ENCODE measurements at places on chromosomes 11 and 22.

DNA sequence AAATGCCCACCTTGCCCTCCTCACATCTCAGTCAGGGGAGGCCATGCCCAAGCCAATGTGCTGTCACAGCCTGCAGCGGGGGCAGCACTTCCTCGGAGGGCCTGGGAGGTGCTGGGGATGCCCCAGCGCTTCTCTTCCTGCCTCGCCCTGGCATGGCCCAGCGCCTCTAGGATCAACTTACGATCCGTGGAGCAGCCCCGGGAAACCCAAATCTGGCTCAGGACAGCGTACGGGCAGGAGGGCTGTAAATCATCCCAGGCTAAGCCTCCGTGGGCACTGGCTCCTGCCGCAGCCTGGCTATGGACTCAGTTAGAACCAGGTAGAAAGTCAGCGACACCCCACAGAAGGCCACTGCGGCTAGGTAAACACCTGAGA, 60.9 kb upstream of the EMID1 start:
- DNase-seq, result no peak

- DNase-seq, result no peak
These were observed 38.1 kb upstream of the PRDM11 start for GRCh38 chr11:45108070-45109064.

- no peak for DNase-seq
These were observed 13.2 kb downstream of the ASPHD2 start for GRCh38 chr22:26442086-26442756.

DNA sequence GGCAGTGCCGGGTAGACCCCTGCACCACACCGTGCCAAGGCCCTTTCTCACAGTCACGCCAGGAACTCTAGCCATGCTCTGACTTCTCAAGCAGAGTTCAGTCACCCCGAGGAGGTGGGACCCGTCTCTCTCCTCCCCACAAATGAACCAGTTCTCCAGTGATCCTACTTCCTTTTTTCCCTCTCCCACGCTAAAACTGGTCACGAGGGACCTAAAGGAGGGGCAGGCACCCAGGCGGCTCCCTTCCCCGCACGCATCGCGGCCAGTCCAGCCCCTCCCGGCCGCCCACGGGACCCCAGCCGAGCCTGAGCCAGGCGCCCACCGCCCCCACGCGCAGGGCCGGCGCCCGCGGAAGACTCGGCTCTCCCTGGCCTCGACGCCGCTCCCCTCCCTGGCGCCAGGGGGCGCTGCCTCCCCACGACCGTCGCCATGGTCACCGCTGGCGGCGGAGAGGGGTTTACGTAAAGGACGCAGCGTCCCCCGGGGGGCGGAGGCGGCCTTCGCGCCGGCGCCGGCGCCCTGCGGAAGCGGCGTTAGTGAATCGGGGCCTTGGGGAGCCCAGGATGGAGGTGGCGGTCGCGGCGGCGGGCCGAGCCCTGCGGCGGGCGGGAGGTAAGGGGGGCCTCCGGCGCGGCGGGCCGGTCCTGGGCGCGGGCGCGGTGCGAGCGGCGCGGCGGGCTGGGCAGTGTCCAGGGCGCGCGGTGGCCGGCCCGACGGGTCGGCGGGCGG, at the start of gene DAGLA:
DAGLA (plus strand) TSS at position 499 of the 729 bp plus-strand sequence. CDS start 39,765 bp downstream, outside the sequence.
- peak; percentile 42 for DNase-seq

DNA sequence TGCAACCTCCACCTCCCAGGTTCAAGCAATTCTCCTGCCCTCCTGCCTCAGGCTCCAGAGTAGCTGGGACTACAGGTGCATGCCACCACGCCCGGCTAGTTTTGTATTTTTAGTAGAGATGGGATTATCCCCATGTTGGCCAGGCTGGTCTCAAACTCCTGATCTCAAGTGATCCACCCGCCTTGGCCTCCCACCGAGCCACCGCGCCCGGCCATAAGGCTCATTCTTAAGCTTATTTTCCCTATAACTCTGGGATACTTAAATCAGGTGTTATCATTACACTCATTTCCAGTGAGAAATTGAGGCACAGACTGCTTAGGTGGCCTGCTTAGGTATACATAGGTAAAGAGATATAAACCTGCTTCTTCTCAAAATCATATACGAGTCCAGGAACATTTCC, 188.3 kb upstream of the MTNR1B start:
- no peak for DNase-seq

GRCh38 chr22:36135306-36135980, 25.1 kb downstream of the APOL3 start:
- no peak for DNase-seq

DNA sequence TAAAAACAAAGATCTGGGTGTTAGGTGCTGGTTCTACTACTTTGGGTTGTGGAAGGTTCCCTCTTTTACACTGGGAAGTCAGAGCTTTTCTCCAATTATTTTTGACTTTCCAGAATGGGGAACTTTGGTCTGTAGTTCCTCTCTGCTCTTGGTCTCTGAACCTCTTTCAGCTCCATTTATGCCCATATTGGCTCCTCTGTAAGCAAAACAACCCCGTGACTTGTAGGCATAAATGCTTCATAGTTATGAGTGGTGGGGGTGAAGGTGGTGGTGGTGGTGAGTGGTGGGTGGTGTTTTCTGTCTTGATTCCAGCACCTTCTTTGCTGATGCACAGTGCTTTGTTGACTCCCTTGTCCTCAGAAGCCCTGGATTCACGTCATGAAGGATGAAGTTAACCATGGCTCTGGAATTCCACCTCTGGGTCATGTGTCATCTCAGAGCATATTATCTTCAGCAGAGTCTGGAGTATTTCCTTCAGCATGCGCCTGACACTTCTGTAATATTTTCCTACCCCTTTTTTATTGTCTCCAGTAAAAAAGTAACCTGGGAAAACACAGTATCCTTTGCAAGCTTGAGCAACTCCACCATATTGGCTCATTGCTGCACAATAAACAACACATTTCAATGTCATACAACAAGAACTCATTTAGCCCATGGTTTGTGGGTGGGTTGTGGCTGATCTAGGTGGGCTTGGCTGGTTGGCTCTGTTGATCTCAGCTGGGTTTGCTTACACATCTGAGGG, 24.1 kb upstream of the GRK3 start:
- DNase-seq, result no peak

DNA sequence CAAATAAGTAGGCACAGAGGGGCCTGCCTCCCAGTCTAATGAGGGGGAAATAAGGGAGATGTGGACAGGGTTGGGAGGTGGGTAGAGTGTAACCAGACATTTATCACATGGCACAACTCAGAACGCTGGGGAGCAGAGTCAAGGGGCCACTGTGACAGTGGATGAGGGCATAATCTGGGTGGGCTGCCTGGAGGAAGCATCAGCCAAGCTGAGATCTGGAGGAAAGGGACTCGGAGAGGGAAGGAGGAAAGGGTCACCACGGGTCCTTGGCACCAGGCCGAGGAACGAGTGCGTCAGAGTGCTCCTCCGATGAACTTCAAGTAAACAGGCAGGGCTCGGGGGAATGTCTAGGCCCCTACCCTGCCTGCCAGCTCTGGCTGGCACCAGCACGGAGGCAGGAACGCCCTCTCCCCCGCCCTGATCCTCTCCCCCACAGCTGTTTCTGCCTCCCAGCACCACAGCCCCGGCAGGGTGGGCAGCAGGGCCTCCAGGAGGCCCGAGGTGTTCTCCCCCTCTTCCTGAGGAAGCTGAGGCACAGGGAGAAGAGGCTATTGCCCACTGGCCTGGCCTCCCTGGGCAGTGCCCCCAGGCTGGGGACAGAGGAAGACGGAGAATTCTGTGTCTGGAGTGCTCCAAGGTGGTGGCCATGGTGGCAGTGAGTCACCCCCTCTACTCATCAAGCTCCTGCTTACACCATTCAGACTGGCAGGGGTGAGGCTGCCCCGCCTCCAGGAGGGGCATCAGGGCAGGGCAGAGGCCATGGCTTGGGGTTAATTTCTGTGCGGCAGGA, 4.2 kb downstream of the ALDH3B1 start:
- no peak for DNase-seq

GRCh38 chr11:115075356-115075755, 397.0 kb downstream of the NXPE2 start:
- DNase-seq, result no peak

DNA sequence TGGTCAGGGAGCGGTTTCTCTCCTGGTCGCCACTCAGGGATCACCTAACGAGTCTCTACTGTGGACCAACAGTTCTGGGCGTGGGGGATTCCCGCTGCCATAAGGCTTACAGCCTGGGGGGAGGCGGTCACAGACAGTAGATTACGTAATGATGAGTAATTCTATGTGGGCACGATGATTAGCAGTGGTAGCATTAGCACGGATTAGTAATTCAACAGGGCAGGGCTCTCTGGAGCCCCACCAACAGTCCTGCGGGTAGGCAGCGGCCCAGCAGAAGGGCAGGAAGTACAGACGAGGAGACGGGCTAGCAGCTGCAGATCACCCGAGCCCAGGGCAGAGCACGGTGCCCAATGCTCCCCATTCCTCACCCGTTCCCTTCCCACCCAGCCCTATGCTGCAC, 3.6 kb downstream of the SHISAL1 start:
- DNase-seq, result no peak

GRCh38 chr11:69277074-69277809, 16.7 kb upstream of the MYEOV start:
- no peak for DNase-seq

- DNase-seq, result no peak
These were observed 349 bp downstream of the TSSC4 start for GRCh38 chr11:2400762-2401435.

GRCh38 chr11:65944767-65945166, 513 bp upstream of the TSGA10IP start:
- no peak for DNase-seq

DNA sequence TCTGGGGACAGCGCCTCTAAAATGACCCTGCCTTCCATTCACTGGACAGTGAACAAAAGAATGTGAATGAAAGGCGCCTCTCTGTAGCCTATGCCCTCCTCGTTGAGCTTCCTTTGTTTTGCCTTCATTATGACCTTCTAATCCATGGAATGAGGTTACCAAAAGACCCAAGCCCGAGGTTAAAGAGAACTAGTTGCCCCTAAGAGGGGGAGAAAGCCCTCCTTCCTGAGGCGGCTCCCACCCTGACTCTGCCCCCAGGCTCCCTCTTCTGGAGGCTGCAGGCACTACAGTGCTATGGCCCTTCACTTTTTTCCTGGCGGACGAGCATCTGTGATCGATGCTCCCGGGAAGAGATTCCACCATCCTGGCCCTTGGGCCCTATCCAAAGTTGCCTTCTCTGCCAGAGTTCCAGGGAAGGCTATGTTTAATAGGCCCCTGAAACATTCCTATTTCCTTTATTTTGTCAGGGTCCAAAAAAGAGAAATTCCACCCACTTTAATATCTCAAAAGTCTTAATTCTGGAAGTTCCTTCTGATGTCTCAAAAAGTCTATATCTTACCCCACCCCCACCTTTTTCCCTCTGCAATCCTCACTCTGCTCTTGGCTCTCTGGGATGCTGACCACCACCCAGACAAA, 147.3 kb downstream of the FEZ1 start:
- no peak for DNase-seq

GRCh38 chr11:77501758-77502157, 27.9 kb upstream of the PAK1 start:
- DNase-seq, result no peak

GRCh38 chr11:33296695-33297094, 39.5 kb downstream of the HIPK3 start:
- DNase-seq, result no peak

GRCh38 chr11:102495161-102496042, 35.1 kb downstream of the MMP7 start:
- DNase-seq, result peak; percentile 25

GRCh38 chr11:111176603-111177002, 68.9 kb upstream of the POU2AF2 start:
- DNase-seq, result no peak

Measured in activated CD8-positive, alpha-beta memory T cell treated with anti-CD3 and anti-CD28 coated beads for 1 hour (primary cell).